ENCODE measurements at places on chromosomes 12 and 14.

DNA sequence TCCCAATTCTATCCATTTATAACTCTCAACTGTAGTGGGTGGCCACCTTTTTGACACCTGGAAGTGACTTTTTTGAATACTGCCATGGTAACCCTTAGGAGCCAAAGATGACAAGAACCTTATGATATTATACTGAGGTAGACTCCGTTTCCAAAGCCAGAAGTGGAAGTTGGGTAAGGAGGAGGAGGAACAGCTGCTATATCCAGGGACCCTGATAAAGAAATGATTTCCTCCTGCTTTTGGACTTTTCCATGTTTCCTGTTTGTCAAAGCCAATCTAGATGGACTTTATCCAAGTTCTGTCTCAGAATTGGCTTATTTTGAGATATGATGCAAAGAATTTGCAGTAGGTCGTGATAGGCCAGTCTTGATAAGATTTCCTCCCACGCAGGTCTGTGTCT is 14.3 kb downstream of the TRIM9 start:
- no peak for DNase-seq

- no peak for DNase-seq
Measured at GRCh38 chr12:39619316-39619659, 315 bp downstream of the ABCD2 start.

DNA sequence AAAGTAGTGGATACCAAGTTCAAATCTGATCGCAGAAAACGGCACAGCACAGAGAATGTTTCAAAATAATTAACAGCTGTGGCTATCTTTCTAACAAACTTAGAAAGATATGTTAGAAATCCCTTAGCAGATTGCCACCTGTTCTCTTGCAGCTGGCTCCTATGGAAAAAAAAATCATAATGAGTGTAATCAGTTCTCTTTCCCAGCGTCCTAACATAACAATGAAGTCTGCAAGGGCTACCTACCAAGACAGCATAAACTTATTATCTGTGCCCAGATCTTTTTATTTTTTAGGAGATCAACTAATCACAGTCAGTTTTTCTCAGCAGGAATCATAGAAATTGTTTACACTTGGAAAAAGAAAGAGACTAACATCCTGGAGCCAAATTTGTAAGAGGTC is 358.6 kb upstream of the FOXG1 start:
- no peak for DNase-seq

DNA sequence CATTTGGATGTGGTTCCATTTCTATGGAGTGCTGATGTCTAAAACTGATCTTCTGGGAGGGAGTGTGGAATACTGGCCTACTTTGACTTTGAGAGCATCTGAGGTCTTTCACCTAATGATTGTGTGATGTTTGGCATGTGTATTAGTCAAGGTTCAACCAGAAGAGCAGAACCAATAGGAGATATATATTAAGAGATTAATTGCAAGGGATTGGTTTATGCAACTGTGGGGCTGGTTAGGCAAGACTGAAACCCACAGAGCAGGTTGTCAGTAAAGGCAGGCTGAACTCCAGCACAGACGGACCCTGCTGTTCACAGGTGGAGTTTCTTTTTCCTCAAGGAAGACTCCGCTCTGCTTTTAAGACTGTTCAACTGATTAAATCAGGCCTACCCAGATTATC is 11.6 kb downstream of the BMAL2 start:
- DNase-seq, result no peak
